ENCODE measurements at places on chromosomes 5 and 9.
A peak's percentile ranks its signal among the peaks of the same experiment; 100 is the strongest.

DNA sequence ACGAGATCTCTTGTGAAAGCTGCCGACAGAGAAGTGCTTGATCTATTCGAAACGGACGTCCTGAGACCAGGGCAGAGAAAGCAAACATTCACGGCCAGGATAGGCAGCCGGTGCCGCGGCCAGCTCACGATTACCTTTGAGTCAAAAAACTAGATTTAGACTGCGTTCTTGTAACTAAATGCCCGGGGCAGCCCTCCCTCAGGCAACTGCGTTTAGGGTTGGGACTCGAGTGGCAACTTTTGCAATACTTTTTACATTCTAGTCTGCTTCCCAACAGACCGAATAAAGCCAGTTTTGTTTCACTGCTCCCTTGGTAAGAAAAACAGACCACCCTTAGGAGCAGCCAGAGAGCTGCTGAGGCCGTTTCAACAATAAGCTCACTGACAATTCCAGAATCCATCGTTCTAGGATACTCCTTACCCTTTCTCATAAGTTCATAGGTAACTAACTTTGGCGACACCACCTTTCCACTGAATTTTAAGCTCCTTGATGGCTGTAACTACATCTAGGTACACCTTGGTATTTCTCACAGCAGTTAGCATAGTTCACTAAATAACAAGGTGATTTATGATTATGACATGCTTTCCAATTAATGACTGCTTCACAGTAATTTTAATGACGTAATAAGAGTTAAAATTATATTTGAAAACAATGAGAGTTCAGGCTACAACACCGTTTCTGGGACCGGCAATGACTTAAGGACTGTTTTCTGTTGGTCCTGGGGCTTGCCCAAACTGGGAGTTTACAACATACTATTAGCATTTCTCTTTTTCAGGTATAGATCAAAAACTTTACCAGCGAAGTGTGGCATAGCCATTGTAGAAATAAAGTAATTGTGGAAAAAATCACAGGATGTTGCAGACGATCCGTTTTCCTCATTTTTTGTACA lies 899 bp upstream of the RAPGEF6 start:
- DNase-seq = no peak

- DNase-seq = no peak
Observed at GRCh38 chr5:57834829-57835608, 352.4 kb upstream of the ACTBL2 start.

DNA sequence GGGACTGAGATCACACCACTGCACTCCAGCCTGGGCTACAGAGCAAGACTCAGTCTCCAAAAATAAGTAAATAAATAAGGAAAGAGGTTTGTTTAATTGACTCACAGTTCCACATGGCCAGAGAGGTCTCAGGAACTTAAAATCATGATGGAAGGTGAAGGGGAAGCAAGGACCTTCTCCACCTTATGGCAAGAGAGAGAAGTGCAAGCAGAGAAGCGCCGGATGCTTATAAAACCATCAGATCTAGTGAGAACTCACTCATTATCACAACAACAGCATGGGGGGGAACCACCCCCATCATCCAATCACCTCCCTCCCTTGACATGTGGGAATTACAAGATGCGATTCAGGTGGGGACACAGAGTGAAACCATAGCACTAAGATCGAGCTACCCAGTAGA lies 22.8 kb upstream of the RGMB start:
- DNase-seq = no peak

GRCh38 chr9:71706176-71706575 lies 62.1 kb downstream of the CEMIP2 start:
- DNase-seq = no peak

GRCh38 chr9:77981332-77981731 lies 50.3 kb downstream of the GNAQ start:
- DNase-seq = no peak

DNA sequence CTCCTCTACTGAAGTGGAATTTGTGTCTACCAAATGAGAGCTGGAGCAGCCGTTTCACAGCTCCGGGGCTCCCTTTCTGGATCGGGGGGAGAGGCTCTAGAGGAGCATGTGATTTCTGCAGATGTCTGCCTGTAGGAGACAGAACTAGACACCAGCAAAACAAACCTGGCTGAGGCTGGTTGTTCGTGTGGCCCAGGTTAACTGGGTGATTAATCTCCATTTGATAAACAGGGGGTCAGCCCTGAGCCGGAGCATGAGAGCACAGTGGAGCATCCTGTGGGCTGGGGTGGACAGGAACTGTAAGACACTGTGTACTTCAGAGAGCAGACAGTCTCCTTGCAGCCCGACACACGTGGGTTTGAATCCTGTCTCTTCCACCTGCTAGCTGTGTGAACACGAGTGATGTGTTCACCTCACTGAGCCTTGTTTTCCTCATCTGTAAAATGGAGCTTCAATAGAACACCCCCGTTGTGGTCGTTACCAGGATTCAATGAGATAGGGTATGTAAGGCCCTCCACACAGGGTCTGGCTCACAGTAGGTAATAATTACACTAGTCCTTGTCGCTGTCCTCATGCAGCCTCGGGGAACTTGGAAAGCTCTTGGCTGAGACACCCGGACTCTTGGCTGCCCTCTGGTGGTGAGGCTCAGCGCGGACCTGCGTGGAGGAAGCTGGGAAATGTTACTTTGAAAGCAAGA lies 12.9 kb downstream of the CXCL14 start:
- DNase-seq = peak; percentile 81

GRCh38 chr9:2418619-2419018 lies 203.0 kb upstream of the VLDLR start:
- no peak for DNase-seq

GRCh38 chr5:41336471-41336870 lies 123.1 kb upstream of the C6 start:
- no peak for DNase-seq

GRCh38 chr5:103109277-103109676 lies 10.7 kb downstream of the GIN1 start:
- no peak for DNase-seq

DNA sequence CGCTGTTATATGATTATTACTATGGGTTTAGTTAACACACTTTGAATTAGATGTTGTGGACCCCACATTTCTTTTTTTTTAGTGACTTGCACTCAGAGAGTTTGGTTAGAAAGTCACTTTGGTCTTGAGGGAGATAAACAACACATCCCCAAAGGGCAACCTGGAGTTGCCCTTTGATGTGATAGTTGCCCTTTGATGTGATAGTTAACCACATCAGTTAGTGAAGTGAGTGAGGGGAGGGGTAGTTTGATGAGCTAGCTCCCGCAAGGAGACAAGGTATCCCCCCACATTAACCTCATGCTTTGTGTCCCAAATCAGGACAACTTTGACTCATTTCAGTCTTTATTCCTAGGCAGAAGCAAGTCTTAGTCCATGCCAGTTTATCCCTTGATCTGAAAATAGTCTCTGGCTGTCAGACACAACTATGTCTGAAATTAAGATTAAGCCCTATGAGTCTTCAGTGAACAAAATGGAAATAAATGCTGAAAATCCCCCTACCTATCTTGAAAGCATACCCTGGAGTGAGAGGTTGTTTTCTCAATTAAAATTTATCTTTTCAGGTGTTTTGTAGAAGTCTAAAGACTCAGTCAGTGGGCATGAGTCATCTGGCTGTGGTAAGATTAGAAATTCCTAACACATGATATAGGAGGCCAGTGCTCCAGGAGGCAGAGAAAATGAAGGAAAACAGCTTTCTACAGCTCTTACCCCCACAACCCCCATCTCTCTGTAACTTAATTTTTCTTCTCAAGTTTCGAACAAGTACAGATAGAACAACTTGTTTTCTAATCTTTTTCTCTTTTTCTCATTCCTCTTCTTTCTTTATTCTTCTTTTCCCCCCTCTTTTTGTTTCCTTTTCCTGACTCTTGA lies 208.9 kb upstream of the DMRTA1 start:
- no peak for DNase-seq

GRCh38 chr9:116152941-116153764 lies 438 bp upstream of the PAPPA start:
- DNase-seq = no peak

GRCh38 chr9:91847581-91848091 lies 102.4 kb downstream of the ROR2 start:
- DNase-seq = no peak

DNA sequence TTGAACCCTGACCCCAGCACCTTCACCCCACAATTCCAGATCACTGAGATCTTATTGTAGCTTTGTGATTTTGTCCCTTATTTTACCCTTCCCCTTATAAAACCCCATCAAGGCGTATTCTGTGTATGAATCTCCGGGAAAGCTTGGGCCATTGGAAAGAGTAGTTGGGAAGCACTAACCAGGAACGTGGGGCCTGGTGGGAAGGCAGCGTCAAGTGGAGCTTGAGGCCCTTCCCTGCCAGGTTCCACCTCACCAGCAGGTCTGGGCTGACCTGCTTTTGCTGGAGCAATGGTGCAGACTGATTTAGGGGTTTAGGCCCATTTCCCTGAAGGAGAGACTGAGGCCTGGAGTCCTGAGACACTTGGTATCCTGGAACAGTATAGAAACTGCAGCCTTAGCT lies 9.3 kb downstream of the PHF2 start:
- no peak for DNase-seq

- no peak for DNase-seq
Observed at GRCh38 chr9:130629443-130630070, 34.8 kb upstream of the PRDM12 start.

- DNase-seq = no peak
Observed at GRCh38 chr9:122228568-122229484, at the start of gene LHX6. TSS of gene LHX6 (minus strand) at chr9:122228957. CDS start at chr9:122228740, 217 bp downstream.

GRCh38 chr9:38277601-38278200 lies 114.8 kb upstream of the ALDH1B1 start:
- no peak for DNase-seq

DNA sequence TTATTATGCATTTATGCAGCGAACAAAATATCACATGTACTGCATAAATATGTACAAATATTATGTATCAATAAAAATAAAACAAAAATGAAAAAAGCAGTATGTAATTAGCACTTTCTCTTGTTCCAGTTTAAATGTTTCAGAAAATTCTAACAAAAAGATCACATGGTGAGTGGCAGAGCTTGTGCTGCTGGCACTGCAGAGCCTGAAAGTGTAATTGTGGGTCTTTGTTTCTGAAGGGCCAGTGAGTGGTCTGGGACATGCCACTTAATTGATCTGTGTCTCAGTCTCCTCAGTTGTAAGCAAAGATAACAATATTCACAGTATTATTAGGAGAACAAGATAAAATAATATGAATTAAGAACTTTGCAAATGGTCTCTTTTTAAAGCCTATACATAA lies 39.5 kb upstream of the RAI14 start:
- DNase-seq = no peak

GRCh38 chr9:136061405-136061804 lies 33.7 kb downstream of the NACC2 start:
- DNase-seq = peak; percentile 12

- DNase-seq = no peak
Observed at GRCh38 chr9:4365055-4365454, 65.2 kb upstream of the GLIS3 start.

GRCh38 chr9:127611603-127611898 lies 526 bp upstream of the STXBP1 start:
- DNase-seq = no peak

Measured in activated naive CD4-positive, alpha-beta T cell treated with anti-CD3 and anti-CD28 coated beads, Interleukin-2, amount 10 ng/mL, durations not matched to agents 7 days and 5 days (primary cell).